ENCODE measurements at places on chromosomes 7 and 10.

- DNase-seq = no peak
Observed at GRCh38 chr10:132434405-132435005, 37.5 kb downstream of the PWWP2B start.

DNA sequence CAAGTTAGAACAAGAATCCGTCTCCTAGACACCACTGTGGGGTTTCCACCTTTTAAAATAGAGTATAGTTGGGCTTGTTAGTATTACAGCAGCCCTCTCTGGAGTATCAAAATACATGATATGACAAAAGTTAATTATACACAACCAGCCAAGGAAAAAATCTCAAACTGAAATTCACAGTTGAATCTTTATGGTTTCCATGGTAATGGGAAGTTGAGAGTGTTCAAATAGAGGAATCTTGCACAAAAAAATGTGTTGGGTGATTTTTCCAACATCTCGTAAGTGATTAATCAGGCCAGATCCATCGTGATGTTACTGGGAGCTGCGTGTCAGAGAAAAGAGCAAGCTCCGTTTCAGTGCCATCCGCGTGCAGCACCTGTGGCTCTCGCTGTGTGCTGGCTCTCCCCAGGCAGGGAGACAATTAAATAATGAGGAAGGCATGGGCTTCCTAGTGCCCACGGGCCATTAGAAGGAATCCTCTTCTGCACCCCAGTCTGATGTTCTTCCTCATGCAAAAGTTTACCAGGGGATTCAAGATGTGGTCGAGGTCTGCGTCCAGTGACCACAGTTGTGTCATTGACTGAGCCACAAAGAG lies 41.1 kb upstream of the ADARB2 start:
- no peak for DNase-seq

DNA sequence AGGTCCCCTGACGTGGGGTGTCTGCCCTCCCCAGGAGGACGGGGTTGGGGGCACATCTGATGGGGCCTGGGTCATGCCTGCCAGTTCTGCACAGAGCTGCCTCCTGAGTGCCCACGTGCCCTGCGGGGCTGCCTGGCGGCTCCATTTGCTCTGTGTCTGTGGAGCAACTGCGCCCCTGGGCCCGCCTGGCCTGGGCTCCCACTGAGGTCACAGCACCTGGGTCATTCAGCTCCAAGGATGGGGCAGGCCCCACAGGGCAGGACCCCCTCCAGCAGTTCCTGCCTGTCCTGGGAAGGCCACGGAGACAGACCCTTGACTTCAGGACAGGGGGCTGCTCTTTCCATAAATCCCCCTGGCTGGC lies 590.6 kb downstream of the PTPRN2 start:
- no peak for DNase-seq

DNA sequence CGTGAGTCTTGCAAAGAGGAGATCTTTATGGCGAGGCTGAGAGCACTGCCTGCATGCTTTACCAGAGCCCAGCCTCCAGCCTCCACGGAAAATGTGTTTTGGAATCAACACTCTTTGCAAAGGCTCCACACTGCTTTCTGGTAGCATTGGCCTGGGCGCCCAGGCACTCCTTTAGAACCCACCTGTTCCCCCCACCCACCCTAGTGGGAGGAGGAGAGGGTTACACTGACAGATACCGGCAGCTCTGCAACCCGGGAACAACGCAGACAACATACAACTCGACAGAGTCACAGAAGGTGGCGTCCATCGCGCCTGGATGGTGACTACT lies 5.5 kb upstream of the MNX1 start:
- DNase-seq = no peak

DNA sequence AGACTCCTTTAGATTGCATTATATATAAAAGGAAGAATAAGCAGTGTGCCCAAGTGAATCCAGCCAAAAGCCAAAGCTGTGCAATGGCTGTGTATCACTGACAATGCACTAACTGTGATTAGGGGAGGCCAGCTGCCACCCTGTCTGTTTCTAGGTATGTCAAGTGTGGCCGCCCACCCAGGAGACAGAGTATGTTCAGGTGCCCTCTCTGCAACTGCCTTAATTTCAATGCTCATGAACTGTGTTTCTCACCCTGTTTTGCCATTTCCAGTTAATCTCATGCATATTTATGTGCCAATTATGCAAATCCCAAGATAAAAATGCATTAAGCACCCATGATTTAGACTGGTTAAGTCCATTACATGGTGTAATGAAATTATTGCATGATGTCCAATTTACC lies 159.4 kb downstream of the FRMD4A start:
- DNase-seq = no peak

- peak; percentile 43 for DNase-seq
Observed at GRCh38 chr10:33335801-33336581, 1.5 kb upstream of the NRP1 start.

GRCh38 chr7:18370633-18371032 lies 124.9 kb upstream of the HDAC9 start:
- no peak for DNase-seq

- DNase-seq = no peak
Observed at GRCh38 chr7:47386273-47386835, 195.6 kb downstream of the TNS3 start.

DNA sequence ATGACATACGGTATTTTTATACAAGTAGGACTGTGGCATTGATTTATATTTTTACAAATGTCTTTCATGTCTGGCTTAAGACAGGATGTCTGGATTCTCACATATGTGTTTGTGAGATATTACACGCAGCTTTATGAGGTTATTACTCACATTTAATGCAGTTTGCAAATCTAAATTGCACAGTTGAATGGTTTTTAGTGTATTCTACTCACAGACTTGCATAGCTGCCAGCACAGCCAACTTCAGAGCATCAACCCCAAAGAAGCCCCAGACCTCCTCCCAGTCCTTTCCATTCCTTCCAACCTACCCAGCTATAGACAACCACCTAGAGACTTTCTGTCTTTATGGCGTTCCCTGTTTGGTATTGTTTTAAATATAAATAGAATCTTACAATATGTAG lies 193.8 kb upstream of the SHH start:
- DNase-seq = no peak

GRCh38 chr10:30134171-30134945 lies 75.0 kb upstream of the JCAD start:
- DNase-seq = no peak

DNA sequence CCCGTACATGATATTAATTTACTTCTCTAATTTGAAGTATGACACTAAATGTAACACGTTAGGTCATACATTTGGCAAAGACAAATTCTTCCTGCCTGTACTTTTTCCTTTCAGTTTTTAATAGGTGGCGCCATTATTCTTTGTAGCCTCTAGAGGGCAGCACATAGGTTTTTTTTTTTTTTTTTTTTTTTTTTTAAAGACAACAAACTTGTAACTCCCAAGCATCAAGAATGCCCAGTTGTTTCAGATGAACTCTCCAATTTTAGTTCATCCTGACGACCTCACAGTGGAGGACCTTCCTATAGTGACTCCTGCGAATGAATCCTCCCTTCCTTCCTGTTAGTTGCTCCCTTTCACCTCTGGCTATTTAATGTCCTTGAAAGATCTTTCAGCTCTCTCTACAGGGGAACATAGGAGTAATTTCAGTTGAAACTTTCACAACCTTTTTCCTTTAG lies 139.3 kb upstream of the HDAC9 start:
- no peak for DNase-seq

DNA sequence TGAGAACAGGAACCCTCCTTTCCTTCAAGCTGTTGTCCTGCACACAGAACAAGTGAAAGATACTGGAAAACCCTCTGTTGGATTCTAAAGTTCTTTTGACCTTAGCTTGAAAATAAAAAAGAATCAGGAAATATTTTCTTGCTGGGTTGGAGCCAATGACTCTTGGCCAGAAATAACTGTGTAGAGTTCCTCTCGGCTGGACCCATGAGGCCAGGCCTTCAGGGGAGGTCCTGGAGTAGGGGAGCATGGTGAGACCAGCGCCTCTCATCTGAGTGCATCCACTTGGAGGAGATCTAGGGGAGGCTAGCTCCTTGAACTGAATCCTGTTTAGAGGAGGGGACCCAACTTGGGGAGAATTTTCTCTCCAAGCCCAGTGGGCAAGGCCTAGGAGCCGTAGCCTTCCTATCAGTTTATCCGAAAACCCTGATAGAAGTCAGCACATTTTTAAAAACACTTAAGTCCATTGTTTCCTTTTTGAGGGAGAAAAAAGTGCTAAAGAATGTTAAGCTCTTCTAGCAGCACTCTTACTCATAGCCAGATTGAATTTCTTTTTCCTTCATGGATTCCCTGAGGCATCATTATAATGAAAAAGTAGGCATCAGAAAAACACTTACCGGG lies 635.7 kb upstream of the ANKRD30A start:
- DNase-seq = no peak

DNA sequence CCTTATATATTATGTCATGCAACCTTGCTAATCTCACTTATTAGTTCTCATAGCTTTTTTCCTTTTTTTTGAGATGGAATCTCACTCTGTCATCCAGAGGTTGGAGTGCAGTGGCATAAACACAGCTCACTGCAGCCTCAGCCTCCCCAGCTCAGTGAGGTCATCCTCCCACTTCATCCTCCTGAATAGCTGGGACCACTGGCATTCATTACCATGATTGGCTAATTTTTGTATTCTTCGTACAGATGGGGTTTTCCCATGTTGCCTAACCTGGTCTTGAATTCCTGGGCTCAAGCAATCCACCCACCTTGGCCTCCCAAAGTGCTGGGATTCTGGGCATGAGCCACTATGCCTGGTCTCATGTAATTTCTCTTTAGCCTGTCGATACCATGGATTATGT lies 89.1 kb upstream of the TRIM24 start:
- no peak for DNase-seq
